ENCODE measurements at places on chromosomes 6 and 20.

GRCh38 chr20:37741055-37741454 is 47.2 kb downstream of the CTNNBL1 start:
- no peak for DNase-seq

DNA sequence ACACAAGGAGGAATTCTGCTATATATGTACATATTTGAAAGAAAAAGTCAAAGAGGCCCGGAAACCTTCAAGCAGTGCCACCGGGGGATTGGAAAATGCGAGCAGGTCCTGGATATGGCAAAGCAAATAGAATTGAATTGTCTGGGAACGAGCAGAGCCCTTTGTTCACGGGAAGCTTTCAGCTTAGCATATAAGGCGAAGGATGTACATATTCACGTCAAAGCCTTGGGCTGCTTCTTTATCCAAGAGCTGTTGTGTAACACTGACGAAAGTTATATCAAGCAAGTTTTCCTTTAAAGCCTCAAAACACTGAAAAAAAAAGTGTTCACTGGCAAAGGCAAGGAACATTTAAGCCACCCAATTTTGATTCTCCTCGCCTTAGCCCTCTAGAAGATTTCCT is 171.0 kb downstream of the GPX5 start:
- DNase-seq = no peak

- DNase-seq = no peak
These were observed 523.1 kb downstream of the CD83 start for GRCh38 chr6:14640631-14641030.

GRCh38 chr6:83231146-83231545 is 38.0 kb downstream of the RWDD2A start:
- DNase-seq = no peak

DNA sequence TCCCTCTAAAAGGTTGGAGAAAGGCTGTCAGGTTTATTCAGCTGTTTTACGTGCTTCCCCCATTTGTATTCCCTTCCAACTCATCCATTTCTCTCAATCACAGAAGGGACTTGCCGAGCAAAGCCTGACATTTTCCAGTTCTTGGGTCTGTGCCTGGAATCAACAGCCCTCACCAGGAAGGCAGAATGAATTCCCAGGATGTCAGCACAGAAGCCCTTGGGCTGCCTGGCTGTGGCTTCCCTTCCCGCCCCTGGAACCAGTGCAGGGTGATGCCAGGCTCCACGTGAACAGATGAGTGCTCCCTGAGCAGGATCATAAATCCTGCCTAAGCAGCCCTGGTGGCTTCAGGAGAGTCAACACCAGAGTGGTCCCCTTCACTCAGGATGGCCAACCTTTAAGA is 86.1 kb upstream of the CD83 start:
- DNase-seq = no peak

DNA sequence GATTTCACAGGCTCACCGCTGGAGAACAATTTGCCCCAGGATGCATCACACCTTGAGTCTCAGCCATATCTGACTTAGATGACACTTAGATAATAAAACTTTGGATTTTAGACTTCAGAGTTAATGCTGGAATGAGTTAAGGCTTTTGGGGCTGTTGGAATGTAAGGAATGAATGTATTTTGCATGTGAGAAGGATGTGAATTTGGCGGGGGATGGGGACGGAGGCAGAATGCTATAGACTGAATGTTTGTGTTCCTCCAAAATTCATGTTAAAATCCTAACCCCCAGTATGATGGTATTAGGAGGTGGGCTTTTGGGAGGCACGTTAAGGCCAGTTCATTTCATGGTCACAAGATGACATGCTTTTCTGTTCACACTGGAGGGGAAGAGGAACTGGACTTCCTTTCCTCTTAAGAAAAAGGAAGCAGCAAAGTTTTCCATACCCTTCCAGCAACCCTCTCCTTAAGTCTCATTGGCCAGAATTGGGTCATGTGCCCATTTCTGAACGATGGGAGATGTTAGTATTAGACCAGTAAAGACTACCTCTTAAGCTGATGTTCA is 5.8 kb upstream of the SRXN1 start:
- no peak for DNase-seq

DNA sequence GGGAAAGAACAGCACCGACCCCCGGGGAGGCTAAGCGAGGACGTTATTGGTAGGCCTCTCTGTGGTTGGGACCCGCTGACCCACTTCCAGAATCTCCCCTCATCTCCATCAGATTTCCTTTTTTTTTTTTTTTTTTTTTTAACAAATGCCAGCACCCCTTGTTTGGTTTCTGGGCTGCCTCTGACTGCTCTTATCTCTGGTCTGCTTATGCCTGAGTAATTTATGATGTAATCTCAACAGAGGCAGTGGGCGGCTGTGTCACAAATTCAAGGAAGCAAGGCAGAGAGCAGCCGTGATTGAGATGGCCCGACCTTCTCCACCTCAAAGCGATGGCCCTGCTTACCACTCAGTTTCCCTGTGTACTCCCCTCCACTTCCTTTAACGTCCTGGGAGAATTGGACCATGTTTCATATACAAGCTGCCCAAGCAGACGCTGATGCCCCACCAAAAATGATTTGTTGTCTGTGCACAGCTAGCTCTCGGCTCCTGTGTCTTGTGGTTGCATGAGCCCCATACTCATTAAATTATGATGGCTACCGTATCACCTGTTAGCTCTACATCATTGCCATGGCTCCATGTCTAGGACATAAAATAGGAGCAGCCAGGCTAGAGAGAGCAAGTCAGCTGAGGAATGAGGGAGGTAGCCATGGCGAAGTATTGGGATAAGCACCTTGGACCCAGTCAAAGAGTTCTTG is 98.1 kb downstream of the ZNF217 start:
- no peak for DNase-seq

DNA sequence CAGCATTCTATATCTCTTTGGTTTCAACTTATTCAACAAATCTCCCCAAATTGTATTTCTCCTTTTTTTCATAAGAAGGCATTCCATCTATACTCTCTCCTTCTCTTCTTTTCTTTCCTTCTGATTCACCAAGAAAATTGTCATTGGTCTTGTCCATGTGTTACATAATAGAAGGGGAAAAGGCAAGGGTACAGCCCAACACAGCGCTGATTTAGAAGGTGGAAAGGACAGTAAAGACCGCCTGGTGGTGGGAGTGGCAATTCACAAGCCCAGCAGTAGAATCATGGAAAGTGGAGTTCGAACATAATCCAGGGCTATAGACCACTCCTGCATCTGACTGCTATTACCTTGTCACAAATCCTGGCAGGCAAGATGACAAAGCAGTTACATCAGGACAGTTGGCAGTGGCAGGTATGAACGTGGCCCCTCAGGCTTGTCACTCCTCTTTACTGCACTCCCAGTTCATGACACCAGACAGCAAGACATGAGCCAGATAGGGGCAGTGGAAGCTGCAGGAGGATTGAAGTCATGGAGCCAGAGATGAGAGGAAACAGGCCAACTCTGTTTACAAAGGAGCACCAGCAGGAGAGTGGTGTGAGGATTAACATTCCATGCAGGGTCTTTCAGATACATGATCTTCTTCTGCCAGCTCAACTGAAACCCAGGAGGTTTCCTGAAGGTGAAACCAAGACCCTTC is 2.1 kb upstream of the TNFAIP3 start:
- DNase-seq = no peak
